ENCODE measurements at places on chromosomes 6 and 20.
A peak's percentile ranks its signal among the peaks of the same experiment; 100 is the strongest.

DNA sequence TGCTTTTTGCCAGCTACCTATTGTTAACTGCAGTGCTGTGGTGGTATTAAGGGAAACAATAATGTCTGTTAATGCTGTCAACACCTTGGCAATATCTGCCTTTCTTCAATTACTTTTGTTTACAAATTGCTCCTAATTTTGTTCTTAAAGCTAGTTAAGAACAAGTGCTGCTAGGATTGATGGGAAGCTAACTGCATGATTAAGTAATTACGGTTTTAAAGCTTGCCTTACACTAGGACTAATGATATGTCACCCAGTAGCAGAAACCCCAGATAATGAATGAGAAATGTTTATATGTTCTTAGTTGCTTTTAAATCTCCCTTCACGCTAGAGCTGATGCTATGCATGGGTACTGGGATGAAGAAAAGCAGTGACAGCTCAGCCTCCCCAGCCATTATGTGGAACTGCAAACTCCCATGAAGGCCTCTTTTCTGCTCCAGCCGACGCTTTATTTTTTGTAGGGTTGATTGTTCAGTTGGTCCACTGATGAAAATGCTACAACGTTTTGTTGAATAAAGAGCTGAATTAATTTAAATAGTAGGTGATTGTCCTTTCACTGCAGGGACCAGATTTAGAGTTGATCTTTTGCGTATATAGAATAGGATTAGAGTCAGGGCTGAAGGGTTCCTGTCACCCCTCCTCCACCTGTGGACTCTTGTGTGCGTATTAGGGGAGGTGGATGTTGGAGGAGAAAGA, 610.5 kb downstream of the TFAP2B start:
- no peak for DNase-seq

- DNase-seq = no peak
Measured at GRCh38 chr6:138571585-138572166, 72.4 kb upstream of the NHSL1 start.

DNA sequence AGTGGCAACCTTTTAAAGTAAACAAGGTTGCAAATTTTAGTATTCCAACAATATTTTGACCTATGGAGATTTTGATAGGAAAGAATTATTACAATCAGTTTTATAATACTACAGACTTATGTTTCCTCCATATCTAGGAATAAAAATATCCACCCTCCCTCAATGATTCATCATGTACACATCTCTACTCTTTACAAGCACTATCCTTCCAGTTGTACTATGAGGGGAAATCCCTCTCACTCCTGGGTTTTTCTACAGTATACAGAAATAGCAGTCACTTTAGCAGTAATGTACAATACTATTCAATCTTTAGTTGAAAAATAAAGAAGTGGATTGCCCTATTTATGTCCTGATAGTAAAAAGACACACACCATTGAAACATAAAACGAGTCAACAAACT, 46.3 kb upstream of the SCML4 start:
- DNase-seq = no peak

GRCh38 chr6:123635144-123635543, 1.6 kb downstream of the TRDN start:
- no peak for DNase-seq

DNA sequence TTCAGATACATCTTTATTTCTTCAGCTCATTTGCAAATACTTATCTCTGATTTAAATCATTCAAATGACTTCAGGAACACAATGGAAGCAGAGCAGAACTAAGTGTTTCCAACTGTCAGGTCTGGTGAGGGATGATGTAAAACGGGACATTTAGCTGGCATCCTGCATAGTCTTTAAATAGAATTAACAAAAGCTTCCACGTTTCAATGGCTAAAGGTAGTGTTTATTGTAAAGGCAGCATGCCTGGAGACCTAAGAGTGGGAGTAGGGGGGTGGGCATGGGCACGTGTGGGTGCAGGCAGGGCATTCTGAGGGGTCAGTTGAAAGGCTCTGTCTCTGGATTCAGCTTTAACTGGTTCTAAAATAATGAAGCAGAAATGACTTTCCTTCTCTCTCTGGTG, 174.9 kb downstream of the PLCB1 start:
- DNase-seq = no peak

- DNase-seq = peak; percentile 77
Measured at GRCh38 chr6:29887330-29887818, 55.0 kb upstream of the HLA-A start.

GRCh38 chr6:138093632-138094031, 13.6 kb downstream of the PERP start:
- DNase-seq = no peak

GRCh38 chr20:11453430-11453829, 464.3 kb upstream of the BTBD3 start:
- no peak for DNase-seq

DNA sequence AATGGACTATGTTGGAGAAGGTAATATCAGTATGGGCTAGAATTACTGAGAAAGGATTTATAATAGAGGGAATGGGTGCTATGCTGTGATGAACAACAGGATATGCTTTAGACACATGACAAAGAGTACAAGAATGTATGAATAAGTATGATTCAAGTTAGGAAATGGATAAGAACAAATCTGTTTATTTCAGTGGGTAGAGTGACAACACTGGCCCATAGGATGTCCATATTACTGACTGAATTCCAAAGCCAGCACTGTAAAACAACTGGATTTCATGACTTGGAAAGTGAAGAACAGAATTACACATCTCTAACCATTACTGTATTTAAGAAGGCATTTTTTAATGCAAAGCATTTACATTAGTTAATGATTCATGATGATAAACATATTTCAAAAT, 35.9 kb downstream of the EPM2A start:
- no peak for DNase-seq

GRCh38 chr6:160462551-160463109, 114.5 kb downstream of the SLC22A3 start:
- peak; percentile 35 for DNase-seq

DNA sequence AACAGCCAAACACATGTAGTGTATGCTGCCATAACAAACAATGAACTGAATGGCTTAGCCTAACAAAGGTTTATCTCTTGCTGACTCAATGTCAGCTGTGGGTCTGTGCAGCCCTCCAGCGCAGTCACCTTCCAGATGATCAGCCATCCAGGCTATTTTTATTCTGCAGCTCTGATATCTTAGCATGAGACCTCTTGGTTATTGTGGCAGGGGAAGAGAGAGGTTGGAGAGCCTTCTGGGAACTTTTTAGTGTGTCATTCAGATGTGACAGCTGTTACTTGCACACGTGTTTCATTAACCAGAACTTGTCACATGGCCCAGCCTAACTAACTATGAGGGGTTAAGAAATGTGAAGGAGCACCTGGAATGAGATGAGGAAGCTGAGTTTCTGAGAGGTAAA, 202.5 kb downstream of the DHX35 start:
- no peak for DNase-seq

DNA sequence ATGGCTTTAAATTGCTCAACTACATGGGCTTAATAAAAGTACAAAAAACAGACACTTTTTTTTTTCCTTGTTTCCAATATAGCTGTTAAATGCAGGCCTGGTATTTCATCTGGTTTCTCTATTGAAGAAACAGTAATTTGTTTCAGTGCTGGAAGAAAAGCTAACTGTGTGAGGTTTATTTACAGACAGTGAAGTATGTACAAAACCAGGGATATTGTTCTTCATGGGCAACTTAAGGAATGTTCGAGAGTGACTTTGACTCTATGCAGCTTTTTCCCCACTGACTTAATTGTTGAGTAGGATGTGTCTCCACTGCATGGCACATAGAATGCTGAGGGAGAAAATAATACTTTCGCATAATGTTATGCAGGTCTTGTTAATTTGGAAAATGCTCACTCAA, 31.0 kb upstream of the PRL start:
- no peak for DNase-seq

DNA sequence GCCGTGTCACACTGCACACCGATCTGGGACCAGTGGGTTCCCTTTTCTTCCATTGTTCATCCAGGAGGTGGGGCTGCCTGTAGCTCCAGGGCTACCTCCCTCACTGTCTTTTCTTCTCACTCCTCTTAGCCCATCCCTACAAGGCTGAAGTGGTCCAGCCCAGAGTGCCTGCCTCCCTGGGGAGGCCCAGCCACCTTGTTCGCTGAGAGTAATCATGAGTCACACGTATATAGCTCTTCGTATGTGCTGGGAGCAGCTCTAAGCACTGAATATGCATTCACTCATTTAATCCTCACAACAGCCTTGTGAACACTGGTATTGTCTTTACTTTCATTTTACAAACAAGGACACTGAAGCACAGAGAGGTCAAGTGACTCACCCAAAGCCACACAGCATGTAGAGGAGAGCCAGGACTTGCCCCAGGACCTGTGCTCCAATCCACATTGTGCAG, 14.7 kb upstream of the CCDC167 start:
- DNase-seq = no peak

GRCh38 chr6:10048370-10049297, 366.2 kb downstream of the TFAP2A start:
- DNase-seq = no peak

DNA sequence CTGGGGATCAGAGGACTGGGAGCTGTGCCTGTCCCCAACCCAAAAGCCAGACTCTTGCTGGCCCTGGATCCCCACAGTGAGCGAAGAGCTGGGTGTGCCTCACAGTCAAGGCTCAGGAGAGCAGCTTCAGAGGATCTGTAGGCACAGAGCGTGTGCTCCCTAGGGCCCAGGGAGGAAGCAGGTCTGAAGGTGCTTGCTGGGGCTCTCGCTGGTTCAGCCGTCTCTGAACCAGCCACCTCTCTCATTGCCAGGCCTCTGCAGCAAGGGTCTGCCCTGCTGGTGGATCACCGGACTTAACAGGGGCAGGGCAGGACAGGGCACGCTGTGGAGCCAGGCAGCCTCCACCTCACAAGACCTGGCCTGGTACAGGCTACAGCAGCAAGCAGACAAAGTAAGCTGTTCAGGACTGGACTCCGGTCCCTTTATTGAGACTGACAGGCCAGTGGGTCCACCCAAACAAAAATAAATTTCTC, 13.8 kb downstream of the PCIF1 start:
- no peak for DNase-seq

GRCh38 chr6:35016502-35017321, 124.4 kb downstream of the TCP11 start:
- DNase-seq = no peak

DNA sequence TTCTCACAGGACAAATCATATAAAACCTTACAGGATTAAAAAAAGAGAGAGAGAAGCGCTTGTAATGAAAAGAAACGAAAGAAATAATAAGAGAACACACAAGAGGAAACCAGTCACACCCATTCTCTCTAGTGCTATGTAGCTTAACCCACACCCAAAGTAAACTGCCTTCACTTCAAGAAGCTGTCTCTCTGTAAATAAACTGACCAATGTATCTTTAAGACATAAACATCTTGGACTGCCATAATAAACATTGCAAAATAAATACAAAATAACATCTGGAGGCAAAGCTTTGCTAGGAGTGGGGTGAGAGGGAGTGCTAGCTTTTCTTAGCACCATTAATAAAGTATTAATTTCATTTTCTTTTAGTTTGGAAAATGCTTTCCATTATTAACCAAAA, 61.6 kb upstream of the RNF146 start:
- DNase-seq = no peak

GRCh38 chr6:45697605-45698004, 318.1 kb downstream of the CLIC5 start:
- no peak for DNase-seq

DNA sequence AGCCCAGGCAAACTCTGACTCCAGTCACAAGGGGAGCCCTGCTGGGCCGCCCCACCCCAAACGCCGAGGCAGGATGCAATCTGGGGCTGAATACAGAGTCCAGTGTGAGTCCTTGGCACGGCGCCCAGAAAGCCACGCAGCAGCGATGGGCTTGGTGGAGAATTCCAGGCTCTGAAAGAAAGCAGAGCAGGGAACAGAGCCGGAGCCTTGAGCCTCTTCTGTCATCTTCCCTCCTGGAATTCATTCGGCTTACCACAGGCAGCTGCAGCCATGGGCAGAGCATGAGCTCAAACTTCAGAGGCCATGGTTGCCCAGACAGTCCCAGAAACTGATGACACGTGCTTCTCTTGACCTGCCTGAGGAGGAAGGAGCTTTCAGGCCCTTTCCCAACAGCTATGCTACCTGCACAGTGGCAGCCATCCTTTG, 441.1 kb upstream of the JARID2 start:
- DNase-seq = no peak

GRCh38 chr6:71106276-71106675, 149.4 kb upstream of the B3GAT2 start:
- no peak for DNase-seq

- no peak for DNase-seq
Measured at GRCh38 chr6:5084360-5084780, 771 bp upstream of the PPP1R3G start.

- no peak for DNase-seq
Measured at GRCh38 chr6:164532198-164533044, 777.0 kb downstream of the C6orf118 start.

- no peak for DNase-seq
Measured at GRCh38 chr20:62219101-62219991, 732 bp downstream of the HRH3 start.

GRCh38 chr6:77368660-77369313, 94.5 kb downstream of the HTR1B start:
- DNase-seq = no peak

- DNase-seq = no peak
Measured at GRCh38 chr6:2780102-2780737, 15.0 kb downstream of the WRNIP1 start.

DNA sequence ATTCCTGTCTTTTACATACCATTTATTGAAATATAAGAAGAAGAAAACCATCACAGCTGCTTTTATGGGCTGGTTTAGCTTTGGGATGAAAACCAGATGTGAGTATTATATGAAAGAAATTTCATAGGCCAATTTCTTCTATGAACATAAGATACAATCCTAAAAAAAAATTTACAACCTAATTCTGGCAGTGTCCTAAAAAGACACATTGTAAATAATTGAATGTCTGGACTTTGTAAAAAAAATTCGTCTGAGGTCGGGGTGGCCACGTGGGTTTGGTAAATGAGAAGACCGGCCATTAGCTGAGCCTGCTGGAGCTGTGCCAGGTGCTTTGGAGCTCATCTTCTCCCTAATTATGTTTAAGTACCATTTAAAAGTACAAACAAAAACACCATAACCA, 26.8 kb downstream of the DACT2 start:
- DNase-seq = no peak

GRCh38 chr6:157108923-157109322, 214.4 kb downstream of the TMEM242 start:
- no peak for DNase-seq

DNA sequence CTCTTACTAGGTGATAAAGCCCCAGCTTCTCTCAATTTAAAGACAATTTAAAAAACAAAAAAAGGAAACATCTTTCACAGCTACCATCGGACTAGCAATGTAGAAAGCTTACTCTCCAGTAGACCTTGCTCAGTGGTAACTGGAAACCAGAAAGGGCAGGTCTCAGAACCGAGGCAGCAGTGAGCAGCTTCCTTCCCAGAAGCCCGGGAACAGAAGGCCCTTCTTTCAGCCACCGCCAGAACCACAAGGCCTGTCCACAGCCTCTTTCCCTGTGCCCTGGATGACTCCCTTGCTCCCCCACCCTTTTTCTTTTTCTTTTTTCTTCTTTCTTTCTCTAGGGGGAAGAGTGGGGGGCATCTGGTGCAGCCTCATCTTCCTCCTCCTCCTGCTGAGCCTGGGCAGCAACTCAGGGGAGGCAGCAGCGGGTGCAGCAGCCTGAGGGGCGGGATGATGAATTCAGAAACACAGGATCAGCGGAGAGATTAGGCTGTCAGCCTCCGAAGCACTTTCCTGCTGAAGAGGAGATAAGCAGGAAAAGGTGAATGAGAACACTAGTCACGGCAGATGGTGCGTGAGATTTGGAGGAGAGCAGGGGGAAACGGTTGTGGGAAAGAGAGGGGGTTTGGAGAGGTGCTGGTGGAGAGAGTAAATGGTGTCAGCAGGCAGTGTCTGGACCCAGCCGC, 158.5 kb downstream of the ID4 start:
- DNase-seq = no peak
